ENCODE measurements at places on chromosomes 13 and 19.

DNA sequence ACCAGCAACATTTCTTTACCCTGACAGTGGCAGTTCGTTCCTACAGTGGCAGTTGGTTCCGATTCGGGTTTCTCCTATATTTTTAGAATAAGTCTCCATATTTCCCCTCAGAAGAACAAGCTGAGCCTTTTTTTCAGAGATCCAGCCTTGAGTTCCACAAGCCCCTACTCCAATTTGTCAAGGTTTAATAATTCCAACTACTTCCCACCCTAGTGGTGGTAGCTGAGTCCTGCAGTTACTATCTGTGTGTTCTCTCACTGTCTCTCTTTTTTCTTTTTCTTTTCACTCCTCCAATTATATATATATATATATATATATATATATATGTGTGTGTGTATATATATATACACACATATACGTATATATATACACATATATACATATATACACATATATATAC, 1347.3 kb downstream of the PCDH9 start:
- DNase-seq, result no peak

DNA sequence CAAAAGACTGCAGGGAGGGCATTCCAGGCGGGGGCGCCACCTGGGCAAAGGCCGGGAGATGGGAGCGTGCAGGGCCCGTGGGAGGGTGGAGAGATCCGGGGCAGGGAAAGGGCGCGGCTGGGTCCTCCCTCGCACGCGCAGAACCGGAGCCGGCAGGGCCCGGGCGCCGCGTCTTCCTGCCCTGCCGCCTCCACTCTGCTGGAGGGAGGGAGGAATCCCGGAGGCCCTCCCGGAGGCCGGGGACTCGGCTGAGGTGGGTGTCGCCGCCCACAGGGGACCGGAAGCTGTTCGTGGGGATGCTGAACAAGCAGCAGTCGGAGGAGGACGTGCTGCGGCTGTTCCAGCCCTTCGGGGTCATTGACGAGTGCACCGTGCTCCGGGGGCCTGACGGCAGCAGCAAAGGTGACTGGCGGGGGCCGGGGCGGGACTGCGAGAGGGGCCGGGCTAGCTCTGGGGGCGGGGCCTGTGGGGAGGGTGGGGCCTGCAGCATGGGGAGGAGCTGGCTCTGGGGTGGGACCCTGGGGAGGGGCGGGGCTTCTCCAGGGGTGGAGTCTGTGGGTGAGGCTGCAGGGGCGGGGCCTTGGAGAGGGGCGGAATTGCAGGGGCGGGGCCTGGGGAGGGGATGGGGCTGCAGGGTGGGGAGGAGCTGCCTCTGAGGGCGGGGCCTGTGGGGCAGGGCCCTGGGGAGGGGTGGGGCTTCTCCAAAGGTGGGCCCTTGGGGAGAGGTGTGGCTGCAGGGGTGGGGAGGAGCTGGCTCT, 51.3 kb downstream of the CELF5 start:
- peak; percentile 87 for DNase-seq

- DNase-seq, result no peak
Observed at GRCh38 chr13:85191996-85192718, 607.1 kb downstream of the SLITRK6 start.

DNA sequence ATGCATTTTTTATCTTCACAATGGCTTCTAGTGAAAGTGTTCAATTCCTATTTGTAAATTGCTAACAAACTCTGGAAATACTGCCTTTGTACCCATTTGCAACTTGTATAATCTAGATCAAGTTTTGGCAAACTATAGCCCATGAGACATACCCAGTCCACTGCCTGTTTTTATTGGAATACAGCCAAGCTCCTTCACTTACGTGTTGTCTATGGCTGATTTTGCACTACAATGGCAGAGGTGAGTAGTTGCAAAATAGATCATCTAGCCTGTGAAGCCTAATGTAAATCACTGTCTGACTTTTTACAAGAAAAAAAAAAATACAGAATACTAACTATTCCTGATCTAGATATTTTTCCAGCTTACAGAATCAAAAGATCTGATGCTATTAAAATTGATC, 37.1 kb downstream of the DZIP1 start:
- no peak for DNase-seq

DNA sequence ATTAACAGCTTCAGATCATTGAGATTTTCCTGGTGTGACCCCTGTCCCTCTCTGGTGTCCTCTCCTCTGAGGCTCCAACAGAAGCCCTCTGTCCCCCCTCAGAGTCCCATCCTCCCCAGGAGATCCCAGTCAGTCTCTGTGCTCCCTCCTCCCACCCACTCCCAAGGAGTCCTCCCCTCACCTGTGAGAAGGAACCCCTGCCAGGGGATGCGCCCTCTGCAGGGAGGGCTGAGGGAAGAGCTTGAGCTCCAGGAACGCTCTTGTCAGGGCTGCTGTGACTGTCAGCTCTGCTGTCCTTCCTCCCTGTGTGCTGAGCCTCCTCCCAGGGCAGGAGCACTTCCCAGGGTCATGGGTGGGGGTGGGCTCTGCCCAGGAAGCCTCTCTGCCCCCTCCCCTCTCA, 33.2 kb downstream of the CEACAM8 start:
- DNase-seq, result no peak

GRCh38 chr19:6528544-6529121, 2.2 kb upstream of the TNFSF9 start:
- DNase-seq, result no peak

- DNase-seq, result no peak
Observed at GRCh38 chr13:66659701-66660467, 570.3 kb downstream of the PCDH9 start.
